ENCODE measurements at places on chromosomes 12 and 14. TPM values are rescaled to one million over a fixed set of nuclear protein-coding genes. Genes with fewer than 3 reads are reported as not detected.

The MNAT1 gene
- 11.1 TPM for total RNA-seq

The MSI1 gene
- 7.4 TPM for total RNA-seq

The SMCO2 gene
- not detected for total RNA-seq

The LRRIQ1 gene
- not detected for total RNA-seq

The DDX11 gene
- 15.5 TPM for total RNA-seq

The AREL1 gene
- 50.5 TPM for total RNA-seq

The PLEKHA5 gene
- total RNA-seq = 36.8 TPM

The AMDHD1 gene
- total RNA-seq = not detected

The KRT6C gene
- total RNA-seq = not detected

The NTN4 gene
- 25.3 TPM for total RNA-seq

The DIO3 gene
- 1.0 TPM for total RNA-seq

The LRRK2 gene
- total RNA-seq = 3.6 TPM

The KRT84 gene
- total RNA-seq = not detected

The LPAR5 gene
- 26.7 TPM for total RNA-seq

Data from left colon (tissue), 2 donors.